ENCODE measurements at places on chromosomes 7 and 10. TPM values are rescaled to one million over a fixed set of nuclear protein-coding genes. Genes with fewer than 3 reads are reported as not detected.

Gene VSTM2A
- total RNA-seq, result not detected

Gene UCMA
- total RNA-seq, result not detected

Gene MRPS17
- total RNA-seq, result 32.4 TPM

Gene CALML3
- 1.0 TPM for total RNA-seq

Gene NACAD
- 0.13 TPM for total RNA-seq

Gene WNT2
- under 0.01 TPM for total RNA-seq

Gene GNAI1
- total RNA-seq, result 89.5 TPM

Gene ACTL6B
- not detected for total RNA-seq

Gene CPN1
- not detected for total RNA-seq

Gene TUBB8
- not detected for total RNA-seq

Gene MUC3A
- total RNA-seq, result not detected

Gene IFIT1
- 0.26 TPM for total RNA-seq

Gene TMEM225B
- 0.53 TPM for total RNA-seq

Gene STOX1
- not detected for total RNA-seq

Gene VIM
- total RNA-seq, result 115 TPM

Gene CARD11
- 3.3 TPM for total RNA-seq

Gene CYP3A4
- not detected for total RNA-seq
